Naive thymus-derived CD8-positive, alpha-beta T cell (primary cell): ENCODE measurements at places on chromosomes 1 and 21. TPM values are rescaled to one million over a fixed set of nuclear protein-coding genes. Genes with fewer than 3 reads are reported as not detected.

The MTFR1L gene
- 50.0 TPM for total RNA-seq

The SLC2A5 gene
- 0.49 TPM for total RNA-seq

The FABP3 gene
- total RNA-seq: not detected

The ALPL gene
- total RNA-seq: not detected
